SK-MEL-5 (cell line): ENCODE measurements at places on chromosomes 7 and 10.

DNA sequence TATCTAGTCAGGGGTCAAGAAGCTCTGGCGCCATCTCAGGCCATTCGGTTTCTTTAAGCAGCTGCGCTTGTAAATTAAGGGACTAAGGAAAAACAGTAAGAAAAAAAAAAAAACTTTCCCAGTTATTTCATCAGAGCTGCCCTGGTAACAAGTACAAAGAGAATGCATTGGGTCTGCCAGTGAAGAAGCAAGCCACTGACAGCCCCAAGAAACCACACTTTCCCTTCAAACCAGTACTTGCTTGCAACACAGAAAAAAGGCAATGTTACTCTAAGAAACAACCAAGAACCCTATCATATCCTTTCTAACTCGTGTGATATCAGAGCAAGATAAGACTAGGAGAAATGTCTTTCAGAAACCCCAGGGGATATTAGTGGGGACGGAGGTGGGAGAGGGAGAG lies 40.6 kb upstream of the AOAH start:
- DNase-seq, result no peak

DNA sequence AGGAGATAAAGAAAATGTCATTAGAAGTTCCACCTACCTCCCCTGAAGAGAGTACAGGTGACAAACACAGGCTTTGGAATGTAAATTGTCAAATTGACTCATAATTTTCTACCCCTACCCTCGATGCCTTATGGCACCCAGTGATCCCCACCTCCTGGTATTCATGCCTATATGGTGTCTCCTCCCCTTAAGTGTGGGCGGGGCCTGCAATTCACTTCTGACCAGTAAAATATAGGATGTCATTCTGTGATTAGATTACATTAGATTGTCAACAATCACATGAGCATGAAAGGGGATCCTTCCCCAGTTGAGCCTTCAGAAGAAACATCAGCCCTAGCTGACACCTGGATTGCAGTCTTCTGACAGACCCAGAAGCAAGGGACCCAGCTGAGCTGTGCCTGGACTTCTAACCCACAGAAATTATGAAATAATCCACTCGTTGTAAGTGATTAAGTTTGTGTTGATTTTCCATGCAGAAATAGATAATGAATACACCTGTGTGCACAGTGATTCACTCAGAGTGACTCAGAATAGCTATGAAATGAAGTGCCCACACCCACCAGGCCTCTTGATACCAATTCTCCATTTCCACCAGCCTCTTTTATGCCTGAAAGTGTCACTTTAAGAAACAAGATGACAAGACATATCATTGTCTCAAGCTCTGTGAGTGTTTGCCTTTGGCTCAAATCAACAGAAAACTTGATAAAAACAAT lies 8.5 kb upstream of the SLC39A12 start:
- no peak for DNase-seq

DNA sequence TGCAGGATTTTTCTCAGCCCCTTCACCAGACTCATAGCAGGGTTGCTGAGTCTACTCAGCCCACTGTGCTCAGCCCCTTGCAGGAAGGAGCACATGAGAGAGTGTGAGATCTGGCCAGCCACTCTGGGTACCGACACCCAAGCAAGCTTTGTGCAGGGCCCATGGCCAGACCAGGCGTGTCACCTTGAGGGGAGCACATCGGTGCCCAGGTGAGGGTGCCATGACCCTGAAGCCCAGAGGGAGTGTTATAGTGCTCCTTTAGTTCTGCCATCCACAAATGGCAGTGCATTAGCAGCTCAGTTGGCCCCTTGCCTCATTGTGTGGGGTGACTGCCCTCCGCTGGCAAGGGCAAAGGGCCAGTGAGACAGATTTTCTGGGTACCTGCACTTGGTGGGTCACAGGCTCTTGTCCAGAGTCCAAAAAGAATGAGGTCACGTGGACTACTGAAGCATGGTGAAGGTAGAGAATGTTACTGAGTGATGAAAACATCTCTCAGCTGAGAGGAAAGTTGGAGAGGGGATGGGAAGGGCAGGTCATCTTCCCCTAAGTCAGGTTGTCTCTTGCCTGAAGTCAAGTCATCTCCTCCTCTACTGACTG lies 181.8 kb downstream of the MACC1 start:
- no peak for DNase-seq

DNA sequence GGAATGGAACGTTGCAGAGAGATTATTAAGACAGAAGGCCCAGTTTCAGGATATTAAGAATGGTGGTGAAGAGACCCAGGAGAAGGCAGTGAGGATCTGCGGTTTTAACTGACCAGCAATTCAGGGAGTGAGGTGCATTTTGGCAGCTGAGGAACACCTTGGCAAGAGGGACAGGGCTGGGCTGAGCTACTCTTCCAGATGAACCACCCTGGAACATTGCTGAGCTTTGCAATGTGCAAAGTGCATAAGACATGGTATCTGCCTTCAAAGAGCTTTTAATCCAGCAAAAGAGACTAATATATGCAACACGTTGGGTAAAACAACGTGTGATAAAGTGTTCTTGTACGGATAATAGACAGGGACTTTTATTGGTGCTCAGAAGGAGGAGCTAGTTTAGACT lies 181.0 kb upstream of the AGK start:
- DNase-seq, result no peak

GRCh38 chr10:32377458-32378259 lies 30.7 kb upstream of the EPC1 start:
- peak; percentile 39 for DNase-seq

- DNase-seq, result no peak
Measured at GRCh38 chr7:126720232-126720631, 532.5 kb downstream of the GRM8 start.

- DNase-seq, result no peak
Measured at GRCh38 chr7:149879271-149879743, 5.5 kb downstream of the ATP6V0E2 start.

DNA sequence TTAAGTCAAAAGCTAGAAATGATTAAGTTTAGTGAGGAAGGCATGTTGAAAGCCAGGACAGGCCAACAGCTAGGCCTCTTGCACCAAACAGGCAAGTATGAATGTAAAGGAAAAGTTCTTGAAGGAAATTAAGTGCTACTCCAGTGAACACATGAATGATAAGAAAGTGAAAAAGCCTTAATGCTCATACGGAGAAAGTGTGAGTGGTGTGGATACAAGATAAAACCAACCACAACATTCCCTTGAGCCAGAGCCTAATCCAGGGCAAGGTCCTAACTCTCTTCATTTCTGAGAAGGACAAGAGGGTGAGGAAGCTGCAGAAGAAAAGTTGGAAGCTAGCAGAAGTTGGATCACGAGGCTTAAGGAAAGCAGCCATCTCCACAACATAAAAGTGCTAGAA lies 53.0 kb downstream of the DNAJC1 start:
- DNase-seq, result no peak

GRCh38 chr7:154423231-154423630 lies 371.0 kb downstream of the DPP6 start:
- no peak for DNase-seq

- peak; percentile 73 for DNase-seq
Measured at GRCh38 chr10:11993834-11994468, 48.7 kb downstream of the UPF2 start.

- no peak for DNase-seq
Measured at GRCh38 chr10:102605712-102606111, 38.6 kb upstream of the TRIM8 start.

DNA sequence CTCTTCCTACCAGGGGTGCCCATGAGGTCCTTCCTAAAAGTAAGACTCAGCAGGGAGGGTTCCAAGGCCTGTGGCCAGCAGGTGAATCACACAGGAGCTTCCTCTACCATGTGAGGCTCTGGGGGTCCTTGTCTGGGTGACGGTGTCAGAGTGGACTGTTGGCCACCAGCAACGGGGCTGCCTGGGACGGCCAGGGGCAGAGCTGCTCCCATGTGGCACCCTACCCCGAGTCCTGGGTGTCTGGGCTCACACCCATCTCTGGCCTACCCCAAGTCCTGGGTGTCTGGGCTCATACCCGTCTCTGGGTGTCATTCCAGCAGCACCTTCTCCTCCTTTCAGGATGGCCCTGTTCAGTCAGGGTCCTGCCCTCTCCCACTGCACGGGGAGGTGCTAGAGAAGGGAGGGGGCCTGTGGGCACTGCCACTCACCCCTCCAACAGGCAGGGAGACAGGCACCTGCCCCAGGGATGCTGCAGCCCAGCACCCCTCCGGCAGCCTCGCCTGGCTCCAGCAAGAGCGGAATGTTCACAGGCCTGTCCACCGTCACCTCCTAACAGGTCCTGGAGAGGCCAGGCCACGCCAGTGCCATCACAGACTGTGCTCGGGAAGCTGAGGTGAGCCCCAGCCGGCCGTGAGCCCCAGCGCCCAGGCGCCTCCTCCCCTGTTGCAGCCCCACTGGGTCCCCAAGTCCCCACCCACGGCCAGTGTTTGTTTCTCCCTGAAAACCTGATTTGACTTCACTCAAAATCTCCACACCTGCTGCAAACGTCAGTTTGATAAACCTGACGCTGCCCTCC lies 143.7 kb downstream of the PTPRN2 start:
- DNase-seq, result no peak

- DNase-seq, result no peak
Measured at GRCh38 chr10:132498562-132499366, 38.8 kb upstream of the INPP5A start.
